ENCODE measurements at places on chromosomes 4 and X.

GRCh38 chr4:173182403-173182802, 13.8 kb downstream of the GALNT7 start:
- DNase-seq, result no peak

GRCh38 chr4:130053723-130054122, 957.8 kb downstream of the C4orf33 start:
- no peak for DNase-seq

- DNase-seq, result no peak
Observed at GRCh38 chrX:17608888-17609287, 128.4 kb upstream of the SCML1 start.

DNA sequence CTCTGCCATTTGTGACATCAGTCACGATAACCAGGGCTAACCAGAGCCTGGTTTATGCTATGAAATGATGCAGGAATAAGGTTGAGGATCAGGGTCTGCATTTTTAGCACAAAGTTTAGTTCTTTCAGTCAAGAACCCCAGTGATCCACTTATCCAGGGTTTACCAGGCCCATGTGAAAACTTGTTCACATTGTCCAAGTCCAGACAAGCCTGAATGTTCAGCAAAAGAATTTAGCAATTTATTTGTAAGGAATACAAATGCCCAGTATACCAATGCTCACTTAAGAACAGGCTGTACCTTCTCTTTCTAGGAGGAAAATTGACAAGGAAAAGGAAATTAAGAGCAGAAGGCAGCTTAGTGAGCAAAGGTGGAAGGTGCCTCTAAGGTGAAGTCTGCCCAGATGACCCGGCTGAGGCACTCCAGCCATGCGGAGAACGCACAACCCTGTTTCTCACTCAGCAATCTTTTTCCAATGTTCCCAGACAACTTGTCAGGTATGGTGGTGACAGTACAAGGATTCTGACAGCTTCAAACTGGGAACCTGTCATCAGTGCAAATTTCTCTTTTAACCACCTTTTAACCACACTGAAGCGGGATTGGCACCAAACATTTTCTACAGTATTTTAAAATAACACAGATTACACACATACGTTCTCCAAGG, 54.0 kb downstream of the TBC1D9 start:
- no peak for DNase-seq

DNA sequence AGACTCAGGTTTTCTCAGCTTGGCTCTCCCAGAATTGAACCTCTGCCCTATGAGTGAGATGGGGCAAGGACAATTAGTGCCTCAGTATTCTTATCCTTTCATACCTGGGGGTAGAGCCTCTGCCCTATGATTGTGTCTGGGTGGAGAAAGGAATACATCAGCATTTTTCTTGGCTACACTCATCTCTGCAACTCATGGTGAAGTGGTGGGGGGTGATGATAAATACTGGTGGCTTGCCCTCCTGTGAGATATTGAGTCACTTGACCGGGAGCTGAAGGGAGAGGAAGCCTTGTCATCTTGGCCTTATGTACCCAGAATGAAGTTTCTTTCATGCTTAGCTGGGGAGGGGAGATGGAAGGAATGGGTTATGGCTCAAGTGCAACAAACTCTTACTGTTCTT, 71.3 kb upstream of the ENOX2 start:
- DNase-seq, result no peak

DNA sequence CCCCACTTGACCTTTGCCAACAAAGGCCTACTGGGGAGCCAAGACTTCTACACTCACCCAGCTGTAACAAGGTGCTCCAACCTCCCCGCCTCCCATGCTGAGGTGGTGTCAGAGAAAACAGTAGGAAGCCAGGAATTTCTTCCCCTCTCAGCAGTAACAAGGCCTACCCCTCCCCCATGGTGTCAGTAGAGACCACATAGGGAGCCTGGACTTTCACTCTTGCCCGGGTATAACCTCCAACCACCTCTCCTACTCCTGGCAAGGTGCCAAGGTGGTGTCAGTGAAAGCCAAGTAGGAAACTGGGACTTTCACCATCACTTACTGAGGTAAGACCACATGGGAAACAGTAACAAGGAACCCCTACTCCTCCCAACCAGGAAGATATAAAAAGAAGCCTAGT, 93.1 kb downstream of the SLC16A2 start:
- DNase-seq, result no peak

- no peak for DNase-seq
Observed at GRCh38 chrX:48971249-48972219, at the start of gene KCND1. TSS of gene KCND1 (minus strand) at chrX:48971844. CDS start at chrX:48970271, 1,573 bp downstream.

- no peak for DNase-seq
Observed at GRCh38 chr4:158129694-158130093, 43.1 kb downstream of the GASK1B start.

DNA sequence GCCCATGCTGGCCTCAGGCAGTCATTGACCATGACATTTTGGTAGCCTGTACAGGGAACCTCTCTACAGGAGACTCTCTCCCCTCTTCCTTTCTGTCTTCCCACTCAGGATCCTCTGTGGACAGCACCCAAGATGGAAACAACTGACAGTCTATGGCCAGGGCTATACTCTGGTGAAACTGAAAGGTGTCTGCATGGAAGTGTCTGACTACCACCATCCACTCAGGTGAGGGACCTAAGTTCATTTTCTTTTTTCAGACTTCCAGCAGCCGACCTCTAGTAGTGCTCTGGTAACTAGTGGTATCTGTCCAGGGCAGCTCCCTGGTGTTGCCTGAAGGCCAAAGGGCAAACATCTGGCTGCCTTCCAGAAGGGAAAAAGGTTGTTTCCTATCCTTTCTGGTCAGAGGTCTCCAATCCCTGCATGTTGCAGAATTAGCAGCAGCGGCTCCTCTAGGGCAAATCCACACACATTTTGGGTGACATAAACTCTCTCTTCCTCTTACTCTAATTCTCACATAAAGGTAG, 804.5 kb downstream of the C4orf33 start:
- no peak for DNase-seq

- DNase-seq, result no peak
Observed at GRCh38 chr4:30763321-30763727, 43.2 kb downstream of the PCDH7 start.

GRCh38 chr4:23788460-23788859, 101.4 kb downstream of the PPARGC1A start:
- no peak for DNase-seq

- no peak for DNase-seq
Observed at GRCh38 chr4:5387457-5387856, 320.9 kb downstream of the EVC2 start.
